ENCODE measurements at places on chromosomes 13 and 19.

- DNase-seq: no peak
These were observed 479.1 kb upstream of the MIR17HG start for GRCh38 chr13:90868321-90868920.

GRCh38 chr19:42422901-42423461 lies 4.2 kb downstream of the LIPE start:
- DNase-seq: peak; percentile 72

GRCh38 chr19:13020002-13020414 lies 24.7 kb downstream of the NFIX start:
- DNase-seq: no peak

- no peak for DNase-seq
These were observed 38.0 kb downstream of the PHF11 start for GRCh38 chr13:49533591-49534269.

GRCh38 chr13:51322826-51323225 lies 16.7 kb upstream of the SERPINE3 start:
- DNase-seq: no peak

GRCh38 chr19:56111601-56112312 lies 9.3 kb downstream of the ZNF787 start:
- no peak for DNase-seq

DNA sequence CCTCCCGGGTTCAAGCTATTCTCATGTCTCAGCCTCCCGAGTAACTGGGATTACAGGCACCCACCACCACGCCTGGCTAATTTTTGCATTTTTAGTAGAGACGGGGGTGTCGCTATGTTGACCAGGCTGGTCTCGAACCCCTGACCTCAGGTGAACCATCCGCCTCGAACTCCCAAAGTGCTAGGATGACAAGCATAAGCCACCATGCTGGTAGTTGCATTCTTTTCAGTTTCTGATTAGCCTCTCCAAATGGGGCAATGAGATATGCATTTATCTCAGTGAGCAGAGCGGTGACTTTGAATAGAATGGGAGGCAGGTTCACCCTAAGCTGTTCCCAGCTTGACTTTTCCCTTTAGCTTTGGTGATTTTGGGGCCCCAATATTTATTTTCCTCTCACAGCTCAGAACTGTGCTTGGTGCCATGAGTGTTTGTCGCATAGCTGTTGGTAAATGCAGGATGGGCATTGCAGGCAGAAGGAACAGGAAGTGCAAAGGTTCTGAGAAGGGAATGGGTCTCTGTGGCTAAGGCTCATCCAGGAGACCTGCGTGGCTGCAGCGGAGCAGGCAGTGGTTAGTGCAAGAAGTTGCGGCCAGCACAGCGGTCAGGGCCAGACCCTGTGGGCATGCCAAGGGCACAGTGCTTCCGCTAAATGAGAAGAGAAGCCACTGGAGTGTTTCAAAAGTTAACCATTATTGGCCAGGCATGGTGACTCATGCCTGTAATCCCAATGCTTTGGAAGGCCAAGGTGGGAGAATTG lies 20.7 kb downstream of the LYPD3 start:
- no peak for DNase-seq

DNA sequence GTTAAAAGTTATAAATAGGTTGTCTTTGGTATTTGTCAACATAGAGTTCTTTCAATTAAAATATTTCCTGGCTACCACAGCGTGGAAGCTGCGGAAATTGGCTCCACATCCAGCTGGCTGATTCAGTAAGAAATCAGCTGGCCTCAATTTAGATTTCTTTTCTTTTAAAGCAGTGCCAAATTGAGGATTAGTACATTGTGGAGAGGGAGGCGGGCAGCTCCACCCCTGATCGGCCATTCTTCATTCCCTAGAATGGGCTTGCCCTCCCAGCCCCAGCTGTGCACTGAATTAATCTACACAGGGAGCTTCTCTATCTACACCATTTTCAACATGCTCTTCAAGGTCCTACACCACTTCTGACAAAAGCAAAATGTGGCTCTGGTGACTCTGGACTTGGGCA lies 624.8 kb downstream of the DACH1 start:
- no peak for DNase-seq

GRCh38 chr13:109804654-109805053 lies 18.3 kb upstream of the IRS2 start:
- no peak for DNase-seq

DNA sequence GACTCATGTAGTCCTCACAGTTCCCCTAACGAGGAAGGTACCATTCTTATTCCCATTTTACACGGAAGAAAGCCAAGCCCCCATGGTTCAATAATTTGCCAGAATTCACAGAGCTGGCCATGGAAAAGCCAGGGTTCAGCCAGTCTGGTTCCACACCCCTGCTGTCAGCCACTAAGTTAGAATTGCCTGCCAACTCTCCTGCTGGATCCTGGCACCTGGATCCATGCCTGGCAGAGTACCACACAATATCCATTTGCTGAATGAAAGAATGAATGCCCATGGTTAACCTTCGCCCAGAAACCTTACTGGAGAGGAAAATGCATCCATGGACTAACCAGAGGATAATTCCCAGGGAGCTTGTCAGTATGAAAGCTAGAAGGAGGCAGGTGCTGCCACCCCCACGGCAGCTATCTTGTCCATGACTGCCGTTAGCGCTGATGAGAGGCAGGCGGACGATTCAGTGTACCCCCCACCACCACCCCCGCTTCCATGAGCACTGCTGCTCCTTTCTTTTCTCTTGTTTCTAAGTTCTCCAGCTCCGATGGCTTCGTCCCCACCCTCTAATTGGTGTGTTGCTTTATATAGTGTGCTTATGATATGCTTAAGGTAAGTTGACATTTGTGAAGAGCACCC lies 114.5 kb downstream of the SLC7A1 start:
- no peak for DNase-seq

GRCh38 chr19:58083021-58083420 lies 15.0 kb downstream of the ZSCAN18 start:
- DNase-seq: no peak

DNA sequence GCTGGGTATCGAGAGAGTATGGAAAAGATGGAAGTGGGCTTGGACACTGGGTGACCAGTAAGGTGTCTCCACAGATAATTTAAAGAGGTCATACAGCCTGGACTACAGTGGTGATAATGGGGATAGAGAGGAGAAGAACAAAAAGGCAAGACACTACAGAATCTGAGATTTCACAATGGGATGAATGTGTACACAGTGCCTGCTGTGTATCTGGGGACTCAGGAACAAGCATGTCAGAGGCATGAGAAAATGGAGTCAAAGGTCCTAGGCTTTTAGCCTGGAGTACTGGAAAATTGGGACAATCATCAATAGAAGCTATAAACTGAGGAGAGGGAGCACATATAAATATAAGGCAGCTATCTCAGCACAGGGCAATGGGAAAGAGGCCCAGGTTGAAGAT lies 69.4 kb downstream of the TSC22D1 start:
- DNase-seq: no peak

- no peak for DNase-seq
These were observed 81.3 kb upstream of the FRY start for GRCh38 chr13:31950111-31950815.

DNA sequence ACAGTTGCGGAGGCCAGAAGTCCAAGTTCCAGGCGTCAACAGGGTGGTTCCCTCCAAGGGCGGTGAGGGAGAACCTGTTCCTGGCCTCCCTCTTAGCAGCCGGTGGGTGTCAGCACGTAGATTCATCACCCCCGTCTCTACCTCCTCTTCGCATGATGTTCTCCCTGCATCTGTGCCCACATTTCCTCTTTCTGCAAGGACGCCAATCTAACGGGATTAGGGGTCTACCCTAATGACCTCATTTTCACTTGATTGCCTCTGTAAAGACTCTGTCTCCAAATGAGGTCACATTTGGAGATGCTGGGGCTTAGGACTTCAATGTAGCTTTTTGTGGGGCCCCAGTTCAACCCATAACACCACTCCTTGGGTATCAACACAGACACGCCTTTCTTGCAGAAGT lies 38.5 kb downstream of the DPF1 start:
- no peak for DNase-seq

- DNase-seq: no peak
These were observed 30.8 kb upstream of the RFC3 start for GRCh38 chr13:33787051-33787591.

GRCh38 chr13:73693215-73693614 lies 441.0 kb downstream of the KLF12 start:
- DNase-seq: no peak

DNA sequence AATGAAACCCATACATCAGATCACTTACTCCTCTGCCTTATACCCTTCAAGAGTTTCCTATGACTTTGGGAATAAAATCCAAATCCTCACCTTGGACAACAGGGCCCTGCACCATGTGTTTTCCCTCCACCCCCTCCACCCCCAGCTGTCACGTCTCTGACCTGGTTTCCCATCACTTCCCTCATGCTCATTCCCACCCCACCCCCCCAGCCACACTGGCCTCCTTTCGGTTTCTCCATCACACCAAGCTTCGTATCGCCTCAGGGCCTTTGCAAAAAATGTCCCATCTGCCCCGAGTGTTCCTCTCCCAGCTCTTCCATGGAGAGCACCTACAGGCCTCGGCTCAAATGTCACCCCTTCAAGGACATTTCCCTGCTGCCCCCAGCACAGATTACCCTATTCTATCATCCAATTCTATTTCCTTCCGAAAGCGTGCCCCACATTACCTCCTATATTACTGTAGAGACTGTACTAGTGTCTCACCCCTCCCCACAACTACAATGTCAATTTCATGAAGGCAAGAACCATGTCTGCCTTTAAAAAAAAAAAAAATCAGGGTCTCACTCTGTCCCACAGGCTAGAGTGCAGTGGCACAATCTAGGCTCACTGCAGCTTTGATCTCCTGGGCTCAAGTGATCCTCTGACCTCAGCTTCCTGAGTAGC lies 16.8 kb upstream of the FFAR2 start:
- DNase-seq: no peak

- DNase-seq: no peak
These were observed 5.2 kb upstream of the MLNR start for GRCh38 chr13:49214917-49215376.

- DNase-seq: no peak
These were observed 148.6 kb downstream of the IER2 start for GRCh38 chr19:13298565-13299481.

GRCh38 chr13:110665491-110666254 lies 40.2 kb downstream of the CARS2 start:
- DNase-seq: no peak

DNA sequence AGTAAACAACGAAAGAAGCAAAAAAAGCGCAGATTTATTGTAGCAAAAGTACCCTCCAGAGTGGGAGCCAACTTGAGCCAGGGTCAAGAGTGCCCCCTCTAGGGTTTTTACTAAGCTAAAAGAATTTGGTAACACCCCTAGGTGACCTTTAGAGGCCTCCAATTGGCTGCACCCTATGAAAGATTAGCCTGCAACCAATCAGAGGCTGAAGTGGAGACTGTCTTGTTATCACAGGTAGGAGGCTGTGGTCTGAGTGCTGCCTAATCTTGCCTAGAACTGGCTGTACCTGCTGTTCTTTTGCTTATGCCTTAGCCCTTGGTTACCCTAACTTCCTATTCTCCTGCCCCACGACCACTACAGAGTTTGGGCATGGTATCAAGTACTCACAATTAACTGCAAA lies 38.3 kb downstream of the ANKRD10 start:
- no peak for DNase-seq

- no peak for DNase-seq
These were observed 706.5 kb upstream of the MIR17HG start for GRCh38 chr13:90640976-90641375.

DNA sequence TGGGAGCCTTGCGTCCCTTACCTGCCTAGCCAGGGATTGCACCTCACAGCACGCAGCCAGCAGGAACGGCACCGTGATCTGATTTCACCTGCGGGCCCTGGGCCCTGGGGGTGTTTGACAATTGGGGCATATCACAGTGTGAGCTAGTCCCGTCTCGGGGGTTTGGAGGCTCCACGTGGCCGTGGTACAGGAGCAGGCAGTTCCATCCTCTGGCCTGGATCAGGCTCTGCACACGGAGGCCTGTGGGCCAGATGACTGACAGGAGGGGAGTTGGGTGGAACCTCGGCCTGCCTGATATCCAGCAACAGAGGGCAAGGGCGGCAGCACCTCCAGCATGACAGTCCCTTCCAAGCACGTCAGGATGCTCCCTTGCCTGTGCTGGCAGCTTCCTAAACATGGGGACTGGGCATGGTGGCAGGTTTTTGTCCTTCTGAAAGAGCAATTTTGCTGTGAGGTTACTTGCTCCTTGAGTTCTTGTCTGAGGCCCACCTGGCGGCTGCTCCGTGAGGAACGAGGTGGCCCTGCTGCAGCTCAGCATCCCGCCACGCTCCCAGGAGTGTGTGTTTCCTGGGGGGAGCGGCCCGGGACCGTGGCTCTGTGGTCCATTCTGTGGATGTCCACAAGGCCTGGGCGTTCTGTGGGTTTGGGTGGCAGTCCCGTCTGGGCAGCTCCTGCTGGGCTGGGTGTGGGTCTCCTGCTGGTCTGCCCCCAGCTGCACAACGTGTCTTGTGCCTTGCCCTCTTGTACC lies 6.3 kb upstream of the RPS15 start:
- no peak for DNase-seq

- no peak for DNase-seq
These were observed 27.6 kb upstream of the USP12 start for GRCh38 chr13:27199211-27199610.

DNA sequence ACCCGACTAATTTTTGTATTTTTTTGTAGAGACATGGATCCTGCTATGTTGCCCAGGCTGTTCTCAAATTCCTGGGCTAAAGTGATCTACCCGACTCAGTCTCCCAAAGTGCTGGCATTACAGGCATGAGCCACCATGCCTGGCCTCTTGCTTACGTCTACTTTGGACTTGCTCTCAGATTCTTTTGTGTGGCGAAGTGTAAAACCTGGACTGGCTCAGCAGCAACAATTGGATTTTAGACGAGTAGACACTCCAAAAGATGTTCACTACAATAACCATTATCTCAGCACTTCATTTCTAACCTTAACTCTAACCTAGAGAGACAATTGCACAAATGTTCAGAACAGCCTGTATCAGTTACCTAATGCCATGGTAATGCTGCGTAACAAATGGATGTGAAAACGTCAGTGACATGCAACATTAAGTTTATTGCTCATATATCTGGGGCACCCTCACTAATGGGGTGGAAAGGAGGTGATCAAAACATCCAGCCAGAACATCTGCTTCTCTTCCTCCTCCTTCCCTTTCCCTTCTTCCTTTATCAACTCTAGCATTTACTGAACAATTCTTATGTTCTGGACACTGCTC lies 124.9 kb upstream of the MRI1 start:
- DNase-seq: no peak

- DNase-seq: no peak
These were observed 2.2 kb downstream of the PAF1 start for GRCh38 chr19:39388657-39389056.

GRCh38 chr19:2455851-2456570 lies 748 bp downstream of the LMNB2 start:
- DNase-seq: no peak

DNA sequence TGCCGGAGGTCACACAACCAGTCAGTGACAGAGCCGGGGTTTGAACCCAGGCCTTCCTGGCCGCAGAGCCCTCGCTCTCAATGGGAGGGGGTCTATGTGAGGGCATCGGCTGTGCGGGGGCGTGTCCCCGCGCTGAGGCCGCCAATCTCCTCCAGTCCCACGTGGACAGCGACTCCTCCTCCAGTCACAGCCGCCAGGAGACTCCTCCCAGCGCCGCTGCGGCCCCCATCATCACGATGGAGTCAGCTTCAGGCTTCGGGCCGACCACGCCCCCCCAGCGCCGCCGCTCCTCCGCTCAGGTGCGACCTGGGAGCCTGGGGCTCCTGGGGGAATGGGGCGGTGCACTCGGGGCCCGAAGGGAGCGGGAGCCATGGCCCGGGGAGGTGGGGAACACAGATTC lies 6.0 kb downstream of the SPRED3 start:
- no peak for DNase-seq
